Dermis blood vessel endothelial cell (primary cell): ENCODE measurements at places on chromosomes 1 and 21. TPM values are rescaled to one million over a fixed set of nuclear protein-coding genes. Genes with fewer than 3 reads are reported as not detected.

TRIM67 gene
- not detected in 2 replicates for total RNA-seq

SLC44A3 gene
- total RNA-seq, result 2.9 and 3.0 TPM in 2 replicates

ILDR2 gene
- under 0.01 and 1.0 TPM in 2 replicates for total RNA-seq

OLIG1 gene
- not detected in 2 replicates for total RNA-seq

MAP3K21 gene
- 1.2 and 1.4 TPM in 2 replicates for total RNA-seq

DENND4B gene
- total RNA-seq, result 17.3 and 18.0 TPM in 2 replicates

CLIC6 gene
- not detected in 2 replicates for total RNA-seq

GNB1 gene
- 87.8 and 181 TPM in 2 replicates for total RNA-seq

PLA2G2F gene
- total RNA-seq, result not detected in 2 replicates

CD1D gene
- total RNA-seq, result not detected in 2 replicates

NES gene
- 65.6 and 78.8 TPM in 2 replicates for total RNA-seq

KIF17 gene
- total RNA-seq, result 32.3 and 39.5 TPM in 2 replicates

F13B gene
- total RNA-seq, result not detected in 2 replicates

CRYAA gene
- total RNA-seq, result not detected in 2 replicates

GCSAML gene
- not detected in 2 replicates for total RNA-seq

ZNF593 gene
- total RNA-seq, result 8.0 and 25.0 TPM in 2 replicates

ARHGEF16 gene
- total RNA-seq, result 0.51 TPM in 2 replicates

ARHGAP29 gene
- 254 and 371 TPM in 2 replicates for total RNA-seq

PRELP gene
- not detected in 2 replicates for total RNA-seq

SPRR5 gene
- not detected in 2 replicates for total RNA-seq

CDC42 gene
- 483 and 772 TPM in 2 replicates for total RNA-seq

TTC39A gene
- 2.9 and 4.1 TPM in 2 replicates for total RNA-seq

LCE1E gene
- not detected in 2 replicates for total RNA-seq

CLCA2 gene
- total RNA-seq, result under 0.01 TPM in 1 of 2 replicates, not detected in the other

LCE3D gene
- not detected in 2 replicates for total RNA-seq
